ENCODE measurements at places on chromosomes 11 and 22. TPM values are rescaled to one million over a fixed set of nuclear protein-coding genes. Genes with fewer than 3 reads are reported as not detected.

DNA sequence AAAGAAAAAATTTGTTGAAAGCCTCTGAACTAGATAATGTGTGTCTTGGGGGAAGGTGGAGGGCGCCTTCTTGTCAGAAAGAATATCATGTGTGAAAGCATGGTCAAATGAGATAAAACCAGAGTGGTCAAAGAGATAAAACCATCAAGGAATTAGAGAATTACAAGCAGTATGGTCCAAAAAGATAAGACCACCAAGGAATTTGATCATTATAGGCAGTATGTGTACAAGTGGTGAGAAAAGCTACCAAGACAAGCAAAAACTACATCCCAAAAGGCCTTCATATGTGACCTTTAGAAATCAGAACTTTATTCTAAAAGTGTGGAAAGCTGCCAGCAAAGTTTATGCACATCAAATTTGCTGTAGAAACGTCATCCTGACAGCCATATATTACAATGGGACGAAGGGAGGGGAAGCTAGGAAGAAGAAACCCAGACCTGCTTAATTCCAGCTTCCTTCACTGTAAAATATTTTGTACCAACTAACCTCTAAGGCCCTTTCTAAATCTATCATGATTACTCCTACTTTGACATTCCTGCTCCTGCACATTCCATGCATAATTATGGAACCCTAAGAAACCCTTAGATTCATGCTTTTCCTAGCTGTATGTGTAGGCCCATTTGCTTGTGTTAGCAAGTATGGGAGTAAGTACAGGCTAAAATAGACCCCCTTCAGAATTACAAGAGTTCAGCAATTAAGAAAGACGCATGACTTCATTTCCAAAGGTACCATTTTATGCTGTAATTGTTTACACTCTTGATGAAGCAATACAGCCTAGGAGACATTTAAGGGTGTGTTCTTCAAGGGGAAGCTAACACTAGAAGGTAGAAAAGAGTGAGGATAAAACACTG is 51.6 kb downstream of the LGR4 start:
- no peak for DNase-seq
- peaks cover 2% of the 10 kb centered on the region for H3K36me3 ChIP-seq
- H3K4me1 ChIP-seq, result peaks cover 44% of the 10 kb centered on the region
- no peaks in the 10 kb centered on the region for H3K27me3 ChIP-seq
- peak overlapping the region; percentile 2 for H3K27ac ChIP-seq

DNA sequence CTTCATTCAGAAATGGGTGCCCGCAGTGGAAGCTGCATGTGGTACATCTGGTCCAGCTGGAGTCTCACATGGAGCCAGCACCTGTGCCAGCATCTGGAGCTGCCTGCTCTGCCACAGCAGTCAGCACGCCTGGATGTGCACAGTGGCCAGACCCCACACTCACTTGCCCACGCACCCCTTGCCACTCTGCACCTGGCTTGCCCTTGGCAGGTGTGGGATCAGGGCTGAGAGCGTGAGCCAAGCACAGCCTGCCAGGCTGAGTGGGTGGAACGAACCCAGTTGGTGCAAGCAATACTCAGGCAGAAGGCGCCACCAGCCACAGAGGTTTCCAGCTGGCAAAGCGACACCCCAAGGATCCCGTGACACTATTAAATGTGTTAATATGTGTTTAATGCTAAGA is 95.5 kb upstream of the AMOTL1 start:
- H3K27me3 ChIP-seq, result no peaks in the 10 kb centered on the region
- peak; percentile 75 for DNase-seq
- peaks cover 5% of the 10 kb centered on the region for H3K4me1 ChIP-seq
- no peak overlapping the region for H3K4me3 ChIP-seq
- H3K36me3 ChIP-seq, result no peaks in the 10 kb centered on the region

DNA sequence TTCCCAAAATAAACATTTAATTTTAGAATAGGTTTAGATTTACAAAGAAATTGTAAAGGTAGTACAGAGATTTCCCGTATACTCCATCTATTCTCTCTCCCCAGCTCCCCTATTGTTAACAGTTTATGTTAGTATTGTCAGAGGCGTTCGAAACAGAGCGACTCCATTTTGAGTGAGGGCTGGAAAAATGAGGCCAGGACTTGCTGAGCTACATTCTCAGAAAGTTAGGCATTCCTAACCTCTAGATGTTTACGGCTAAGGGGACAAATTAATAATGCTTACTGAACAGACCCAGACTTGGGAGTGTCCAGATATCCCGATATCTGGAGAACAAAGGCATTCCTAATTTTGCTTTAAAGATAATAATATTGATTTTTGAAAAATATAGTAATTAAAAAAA is 12.4 kb upstream of the NUP160 start:
- H3K27me3 ChIP-seq, result no peaks in the 10 kb centered on the region
- no peak for DNase-seq
- no peak overlapping the region for H3K4me3 ChIP-seq

- no peak overlapping the region for H3K4me3 ChIP-seq
- H3K27me3 ChIP-seq, result peaks cover 13% of the 10 kb centered on the region
- H3K36me3 ChIP-seq, result no peaks in the 10 kb centered on the region
- H3K4me1 ChIP-seq, result no peaks in the 10 kb centered on the region
- no peak for DNase-seq
These were observed 944 bp upstream of the SCGB1D2 start for GRCh38 chr11:62241095-62241494.

DNA sequence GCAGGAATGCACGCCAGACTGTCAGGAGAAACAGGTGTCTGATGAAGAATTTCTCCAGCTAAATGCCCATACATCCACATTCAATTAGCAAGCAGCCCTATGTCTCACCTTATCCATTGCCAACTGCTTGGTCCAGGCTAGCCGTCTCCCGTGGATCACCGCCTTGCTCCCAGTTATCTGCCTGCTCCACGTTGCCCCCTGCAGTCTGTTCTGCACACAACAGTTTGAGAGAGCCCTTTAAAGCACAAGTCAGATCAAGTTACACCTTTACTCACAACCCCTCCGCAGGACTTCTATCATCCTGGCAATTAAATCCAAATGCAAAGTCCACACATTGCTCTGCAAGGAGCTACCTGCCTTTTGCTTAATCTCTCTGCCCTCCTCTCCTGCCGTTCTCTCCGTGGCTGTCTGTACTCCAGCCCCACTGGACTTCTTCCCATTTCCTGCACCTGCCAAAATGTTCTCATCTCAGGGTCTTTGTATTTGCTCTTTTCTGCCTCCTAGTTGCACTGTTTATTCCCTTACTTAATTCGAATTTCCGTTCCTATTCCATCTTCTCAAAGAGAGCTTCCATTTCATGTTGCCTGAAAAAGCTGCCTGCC is 185.3 kb upstream of the LARGE1 start:
- no peaks in the 10 kb centered on the region for H3K4me1 ChIP-seq
- H3K27me3 ChIP-seq, result no peaks in the 10 kb centered on the region
- H3K36me3 ChIP-seq, result no peaks in the 10 kb centered on the region
- no peak overlapping the region for H3K4me3 ChIP-seq
- peak; percentile 69 for DNase-seq

- no peak overlapping the region for H3K27ac ChIP-seq
- no peaks in the 10 kb centered on the region for H3K27me3 ChIP-seq
- H3K36me3 ChIP-seq, result no peaks in the 10 kb centered on the region
- no peaks in the 10 kb centered on the region for H3K4me1 ChIP-seq
These were observed 48.7 kb downstream of the FDX1 start for GRCh38 chr11:110478410-110478809.

- H3K4me1 ChIP-seq, result no peaks in the 10 kb centered on the region
- no peaks in the 10 kb centered on the region for H3K27me3 ChIP-seq
- H3K4me3 ChIP-seq, result no peak overlapping the region
- H3K36me3 ChIP-seq, result no peaks in the 10 kb centered on the region
These were observed 1072.0 kb downstream of the LRRC4C start for GRCh38 chr11:40387240-40387980.

DNA sequence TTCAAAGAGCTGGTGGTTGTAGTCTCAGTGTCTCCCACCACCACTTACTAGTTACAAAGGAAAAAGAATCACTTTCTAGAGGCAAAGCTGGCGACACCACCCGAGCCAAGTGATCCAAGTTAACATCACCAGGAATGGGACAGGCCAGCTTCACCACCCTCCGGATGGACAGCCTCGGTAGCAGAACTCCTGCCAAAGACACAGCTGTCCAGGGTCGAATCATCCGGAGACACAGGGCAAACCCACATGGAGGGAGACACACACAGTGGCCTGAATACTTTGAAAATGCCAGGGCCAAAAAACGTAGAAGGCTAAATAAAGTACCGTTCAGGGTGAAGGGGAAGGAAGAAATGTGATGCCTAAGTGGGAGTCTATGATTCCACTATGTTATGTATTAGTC is 33.1 kb downstream of the KCNQ1 start:
- H3K36me3 ChIP-seq, result no peaks in the 10 kb centered on the region
- H3K27me3 ChIP-seq, result peaks cover 32% of the 10 kb centered on the region
- H3K27ac ChIP-seq, result no peak overlapping the region
- H3K4me1 ChIP-seq, result no peaks in the 10 kb centered on the region
- no peak overlapping the region for H3K4me3 ChIP-seq
- no peak for DNase-seq

GRCh38 chr11:95883381-95883780 is 40.5 kb downstream of the MTMR2 start:
- no peak for DNase-seq
- no peak overlapping the region for H3K4me3 ChIP-seq
- peaks cover 20% of the 10 kb centered on the region for H3K4me1 ChIP-seq
- no peak overlapping the region for H3K27ac ChIP-seq
- peaks cover 28% of the 10 kb centered on the region for H3K36me3 ChIP-seq

DNA sequence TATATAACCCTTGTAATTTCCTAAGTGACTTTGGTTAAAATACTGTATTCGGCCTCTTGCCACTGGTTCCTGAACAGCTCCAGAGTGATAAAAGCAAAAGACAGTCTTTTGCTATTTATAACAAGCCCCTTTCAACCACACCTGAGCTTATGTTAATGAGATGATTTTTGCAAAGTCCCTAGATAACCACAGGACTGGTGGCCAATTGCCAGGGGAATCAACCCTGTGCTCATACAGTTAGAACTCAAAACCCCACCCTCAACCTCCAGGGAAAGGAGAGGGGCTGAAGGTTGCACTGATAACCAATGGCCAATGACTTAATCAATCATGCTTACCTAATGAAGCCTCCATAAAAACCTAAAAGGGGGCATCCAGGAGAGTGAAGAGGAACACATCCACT is 77.9 kb downstream of the SIK3 start:
- no peaks in the 10 kb centered on the region for H3K36me3 ChIP-seq
- H3K27me3 ChIP-seq, result no peaks in the 10 kb centered on the region
- no peak overlapping the region for H3K27ac ChIP-seq
- DNase-seq, result no peak
- H3K4me1 ChIP-seq, result peaks cover 7% of the 10 kb centered on the region

GRCh38 chr11:108819957-108820356 is 155.1 kb downstream of the DDX10 start:
- H3K4me1 ChIP-seq, result peaks cover 37% of the 10 kb centered on the region
- no peak overlapping the region for H3K27ac ChIP-seq
- peaks cover 3% of the 10 kb centered on the region for H3K36me3 ChIP-seq
- DNase-seq, result no peak
- H3K4me3 ChIP-seq, result no peak overlapping the region
- H3K27me3 ChIP-seq, result no peaks in the 10 kb centered on the region

GRCh38 chr11:61811831-61812230 is 5.0 kb downstream of the FADS1 start:
- H3K27me3 ChIP-seq, result no peaks in the 10 kb centered on the region
- peaks cover 12% of the 10 kb centered on the region for H3K36me3 ChIP-seq
- DNase-seq, result no peak
- H3K27ac ChIP-seq, result no peak overlapping the region
- peaks cover 12% of the 10 kb centered on the region for H3K4me1 ChIP-seq
- no peak overlapping the region for H3K4me3 ChIP-seq

DNA sequence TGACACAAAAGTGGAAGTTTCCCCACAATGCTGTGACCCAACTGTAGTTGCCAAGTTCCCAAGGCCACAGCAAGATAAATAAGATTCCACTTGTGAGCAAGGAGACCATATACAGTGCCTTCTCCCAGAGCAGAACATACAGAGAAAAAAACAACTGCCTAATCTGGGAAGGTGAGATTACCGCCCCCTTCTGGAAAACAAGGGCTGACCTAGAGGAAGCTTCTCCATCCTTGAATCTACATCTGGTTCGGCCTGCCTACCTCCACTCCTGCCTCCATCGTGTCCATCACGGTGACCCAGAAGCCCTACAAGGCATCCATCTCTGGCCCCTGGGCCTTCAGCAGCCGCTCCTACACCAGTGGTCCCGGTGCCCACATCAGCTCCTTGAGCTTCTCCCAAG is 6.1 kb upstream of the RNASEH2C start:
- H3K4me3 ChIP-seq, result no peak overlapping the region
- H3K36me3 ChIP-seq, result no peaks in the 10 kb centered on the region
- H3K27me3 ChIP-seq, result peaks cover 4% of the 10 kb centered on the region

DNA sequence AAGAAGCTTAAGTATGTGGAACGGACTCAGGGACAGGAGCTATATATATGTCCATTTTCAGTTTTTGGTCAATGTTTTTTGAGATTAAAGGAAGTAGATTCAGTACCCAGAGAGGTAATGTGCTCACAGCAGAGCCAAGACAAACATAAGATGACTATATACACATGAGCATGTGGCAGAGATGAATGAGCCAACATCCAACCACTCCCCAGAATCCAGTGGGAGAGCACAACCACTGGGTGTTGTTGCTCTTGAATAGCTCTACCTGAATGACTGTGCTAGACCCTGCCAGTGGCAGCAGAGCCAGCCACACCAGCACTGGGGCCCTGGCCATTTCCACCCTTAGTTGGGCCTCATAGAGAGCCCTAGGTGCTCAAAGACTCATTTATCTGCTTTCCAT is 10.7 kb upstream of the SYTL2 start:
- H3K4me1 ChIP-seq, result peaks cover 4% of the 10 kb centered on the region
- H3K4me3 ChIP-seq, result no peak overlapping the region
- DNase-seq, result no peak
- H3K36me3 ChIP-seq, result no peaks in the 10 kb centered on the region

- H3K27me3 ChIP-seq, result no peaks in the 10 kb centered on the region
- no peak for DNase-seq
- H3K4me3 ChIP-seq, result no peak overlapping the region
- H3K36me3 ChIP-seq, result no peaks in the 10 kb centered on the region
- peaks cover 19% of the 10 kb centered on the region for H3K4me1 ChIP-seq
These were observed 39.6 kb downstream of the BUD13 start for GRCh38 chr11:116733043-116733755.

GRCh38 chr11:126718276-126718675 is 282.3 kb downstream of the KIRREL3 start:
- H3K4me1 ChIP-seq, result peaks cover 6% of the 10 kb centered on the region
- DNase-seq, result no peak
- H3K36me3 ChIP-seq, result no peaks in the 10 kb centered on the region

DNA sequence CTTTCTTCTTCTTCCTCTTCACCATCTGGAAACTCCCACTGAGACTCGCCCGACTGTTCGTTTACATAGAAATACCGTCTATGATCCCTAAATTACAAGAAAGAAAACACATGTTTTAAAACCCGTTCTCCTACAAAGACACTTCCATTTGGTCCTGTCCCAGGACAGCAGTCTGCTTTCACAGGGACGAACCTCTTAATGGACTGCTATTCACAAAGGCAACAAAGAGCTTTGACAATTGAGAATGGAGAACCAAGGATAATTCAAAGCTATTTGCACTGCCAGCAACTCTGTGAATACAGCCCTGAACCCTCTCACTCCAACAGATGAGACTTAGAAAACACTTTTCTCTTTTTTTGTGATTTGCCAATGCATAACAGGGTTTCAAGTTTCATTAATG is 16.3 kb upstream of the AGBL2 start:
- H3K4me3 ChIP-seq, result no peak overlapping the region
- H3K4me1 ChIP-seq, result no peaks in the 10 kb centered on the region
- H3K36me3 ChIP-seq, result peaks cover 52% of the 10 kb centered on the region

The RAB3IL1 gene
- 49.2 TPM for total RNA-seq

The SPDYC gene
- total RNA-seq, result not detected

The CENATAC gene
- total RNA-seq, result 31.6 TPM

The JRKL gene
- total RNA-seq, result 12.0 TPM

The CARD10 gene
- total RNA-seq, result 29.2 TPM

The ART1 gene
- not detected for total RNA-seq

The EMID1 gene
- total RNA-seq, result 0.42 TPM

Measured in osteocyte (in vitro differentiated cells).